Mucosa of gallbladder (tissue), 1 donor: ENCODE measurements at places on chromosomes 2 and 18. TPM values are rescaled to one million over a fixed set of nuclear protein-coding genes. Genes with fewer than 3 reads are reported as not detected.
A peak's percentile ranks its signal among the peaks of the same experiment; 100 is the strongest.

- DNase-seq: peak; percentile 17
These were observed 98.0 kb downstream of the MYO5B start for GRCh38 chr18:50096766-50097435.

The ASTL gene
- not detected for total RNA-seq

DNA sequence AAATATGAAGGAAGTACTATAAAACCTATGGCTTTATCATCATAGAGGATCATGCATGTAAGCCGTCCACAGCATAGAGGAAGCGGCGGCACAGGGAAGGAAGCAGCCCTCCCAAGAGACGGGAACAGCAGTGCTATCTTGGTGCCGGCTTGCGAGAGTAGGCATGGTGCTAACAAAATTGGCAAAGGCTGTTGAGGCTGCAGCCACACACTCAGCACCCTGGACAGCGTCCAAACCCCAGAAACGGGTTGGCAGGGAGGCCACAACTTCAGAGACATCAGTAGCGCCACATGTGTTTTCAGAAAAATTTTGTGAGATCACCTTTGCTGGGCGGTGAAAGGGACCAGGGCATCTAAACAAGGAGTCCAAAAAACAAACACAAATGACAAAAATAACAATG, 37.7 kb downstream of the NETO1 start:
- DNase-seq: peak; percentile 13

The UGT1A5 gene
- total RNA-seq: 2.0 TPM

GRCh38 chr2:150427298-150427697, 60.2 kb downstream of the RND3 start:
- no peak for DNase-seq

- DNase-seq: no peak
These were observed 9.8 kb upstream of the DNAJC27 start for GRCh38 chr2:24981411-24982136.

DNA sequence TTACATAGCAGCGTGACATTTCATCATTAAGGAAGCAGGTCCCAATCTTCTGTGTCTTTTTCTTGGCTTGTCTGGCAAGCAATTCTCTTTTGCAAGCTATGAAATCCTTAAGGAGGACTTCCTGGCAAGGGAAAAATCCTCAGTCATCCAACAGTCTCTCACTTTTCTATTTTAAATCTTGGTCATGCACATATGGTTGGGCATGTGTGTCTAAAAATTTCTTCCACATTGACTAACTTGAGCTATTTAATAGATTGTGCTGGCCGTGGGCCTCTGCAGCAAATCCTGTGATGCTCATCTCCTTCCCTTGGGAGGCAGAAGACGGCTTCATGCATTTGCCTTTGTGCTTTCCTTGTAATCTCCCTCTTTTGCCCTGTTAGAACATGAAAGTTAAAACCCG, 634.3 kb upstream of the FANCL start:
- no peak for DNase-seq

GRCh38 chr2:63300835-63301234, 250.2 kb downstream of the OTX1 start:
- no peak for DNase-seq

GRCh38 chr2:72892506-72893173, 5.4 kb downstream of the SPR start:
- peak; percentile 67 for DNase-seq

- DNase-seq: no peak
These were observed at the start of gene COLEC12 for GRCh38 chr18:500632-501405. Gene COLEC12, minus strand, starts transcription at chr18:500701. Its CDS starts 187 bp downstream, at chr18:500514.

The RPRD1A gene
- 51.4 TPM for total RNA-seq

The LHCGR gene
- total RNA-seq: 0.32 TPM

GRCh38 chr18:26468931-26469340, 79.4 kb downstream of the KCTD1 start:
- no peak for DNase-seq

DNA sequence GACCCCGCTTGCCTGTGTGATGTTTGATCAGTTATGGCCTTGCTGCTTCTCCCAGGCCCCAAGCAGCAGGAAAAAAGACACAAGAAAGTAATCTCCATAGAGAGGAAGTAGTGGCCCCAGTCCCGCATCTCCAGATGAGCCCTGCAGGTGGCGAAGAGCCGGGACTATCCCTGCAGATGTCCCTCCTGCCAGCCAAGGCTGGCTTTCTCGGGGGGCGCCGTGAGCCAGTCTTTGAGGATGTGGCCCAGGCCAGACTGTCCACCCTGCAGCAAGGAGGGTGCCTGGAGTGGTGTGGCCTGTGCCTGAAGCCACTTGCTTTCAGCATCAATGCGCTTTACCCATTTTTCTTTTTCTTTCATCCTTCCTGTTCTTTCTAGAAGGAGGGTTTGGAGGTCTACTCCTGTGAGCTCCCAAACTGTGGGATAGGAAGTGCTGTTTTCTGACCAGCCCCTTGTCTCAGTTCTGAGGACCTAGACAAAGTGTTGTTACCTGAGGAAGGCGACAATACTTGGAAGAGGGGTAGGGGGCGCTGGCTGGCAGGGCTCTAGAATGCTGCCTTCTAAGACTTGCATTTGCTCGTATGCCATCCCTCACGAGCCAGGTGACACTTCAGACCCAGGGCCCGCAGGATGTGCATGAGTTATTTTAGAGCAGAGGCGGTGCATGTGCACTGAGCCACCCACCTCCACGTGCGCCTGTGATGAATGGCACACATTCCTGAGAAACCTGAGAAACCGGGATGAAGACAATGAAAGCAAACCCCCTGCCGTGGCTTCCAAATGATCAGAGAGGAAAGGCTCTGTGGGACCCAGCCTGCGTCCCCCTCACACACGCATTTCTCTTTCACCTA, 255.8 kb downstream of the FBXO15 start:
- no peak for DNase-seq

The AP1S3 gene
- 43.3 TPM for total RNA-seq

GRCh38 chr2:142682528-142682927, 194.9 kb upstream of the KYNU start:
- no peak for DNase-seq

- DNase-seq: no peak
These were observed 726.8 kb upstream of the GCFC2 start for GRCh38 chr2:76437564-76437963.

DNA sequence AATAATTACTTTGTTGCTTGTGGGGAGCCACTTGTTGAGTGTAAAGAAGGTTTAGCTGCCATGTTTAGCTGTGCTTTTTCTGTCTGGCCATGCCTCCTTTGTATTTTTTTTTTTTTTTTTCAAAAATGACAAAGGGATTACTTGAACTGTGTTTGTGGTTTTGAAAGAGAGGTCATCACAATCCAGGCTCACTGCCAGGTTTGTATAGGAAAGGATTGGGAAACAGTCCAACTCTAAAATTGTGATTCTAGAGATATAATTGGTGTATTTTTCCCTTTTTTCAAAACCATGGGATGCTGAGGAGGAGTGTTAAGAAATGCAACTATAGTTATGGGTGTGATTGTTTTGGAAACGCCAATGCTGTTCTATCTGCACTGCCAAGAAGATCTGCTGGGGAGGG, 4.3 kb downstream of the ITPRIPL1 start:
- no peak for DNase-seq

DNA sequence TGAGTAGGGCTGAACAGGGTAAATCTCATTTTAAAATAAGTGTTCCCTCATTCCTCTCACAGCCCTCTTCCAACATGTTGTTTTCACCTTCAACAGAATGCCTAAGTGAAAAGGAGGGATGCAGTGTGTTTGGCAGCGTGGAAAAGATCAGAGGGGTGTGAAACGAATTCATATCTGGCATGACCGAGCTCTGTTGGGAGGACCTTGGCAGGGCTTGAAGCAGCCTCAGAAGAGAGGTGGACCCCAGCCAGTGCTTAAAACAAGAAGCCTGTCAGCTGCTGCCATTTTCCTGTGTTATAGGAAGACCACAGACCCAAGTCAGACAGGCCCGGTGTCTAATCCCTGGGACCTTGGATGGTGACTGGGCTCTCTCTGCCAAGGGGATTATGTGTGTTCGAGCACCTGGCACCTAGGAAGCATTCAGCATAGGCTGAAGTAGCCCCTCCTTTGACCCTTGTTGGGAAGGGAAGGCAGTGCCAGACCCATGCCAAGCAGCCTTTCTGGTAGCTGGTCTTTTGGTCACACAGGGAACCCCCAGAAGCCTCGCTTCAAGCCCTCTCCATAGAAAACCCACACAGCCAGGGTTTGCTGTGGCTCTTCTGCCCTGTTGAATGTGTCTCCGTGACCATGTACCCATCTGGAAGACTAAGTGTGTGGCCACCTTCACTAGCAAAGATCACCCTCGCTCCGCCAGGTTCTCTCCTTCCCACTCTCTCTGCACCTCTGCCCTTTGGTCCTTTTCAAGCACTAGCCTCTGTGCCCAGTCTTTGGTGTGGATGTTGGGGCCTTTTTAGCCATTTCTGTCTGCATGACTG, 87.5 kb upstream of the ST3GAL5 start:
- no peak for DNase-seq

The DSG4 gene
- total RNA-seq: not detected

DNA sequence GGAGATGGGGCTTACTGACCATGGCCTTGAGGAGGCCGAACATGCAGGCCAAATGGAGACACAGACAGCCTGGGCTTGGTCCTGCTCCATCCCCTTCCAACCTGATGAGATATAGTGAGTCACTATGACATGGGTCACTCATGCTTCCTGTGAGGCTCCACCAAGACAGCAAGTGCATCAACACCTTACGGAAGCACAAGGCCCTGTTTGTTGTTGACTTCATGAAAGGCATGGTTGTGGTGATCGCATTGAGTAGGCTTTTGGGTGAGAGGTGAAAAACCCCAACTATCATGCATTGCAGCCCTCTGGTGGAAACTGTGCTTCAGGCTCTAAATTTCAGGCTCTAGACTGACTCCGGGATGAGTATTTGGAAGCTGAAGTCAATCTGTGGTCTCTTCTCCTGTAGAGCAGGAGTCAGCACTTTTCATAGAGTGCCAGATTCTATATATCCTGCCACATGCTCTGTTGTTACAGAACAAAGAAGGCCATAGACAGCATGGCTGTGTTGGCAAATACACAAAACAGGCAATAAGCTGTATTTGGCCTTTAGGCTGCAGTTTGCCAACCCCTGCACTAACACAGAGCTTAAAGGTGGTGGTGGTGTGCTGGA, 10.1 kb downstream of the IL37 start:
- no peak for DNase-seq

- peak; percentile 72 for DNase-seq
These were observed 143.8 kb downstream of the PIEZO2 start for GRCh38 chr18:11005528-11005927.

The TXNDC2 gene
- total RNA-seq: not detected

The ELOA2 gene
- not detected for total RNA-seq

GRCh38 chr2:27134781-27135477, 493 bp upstream of the PREB start:
- DNase-seq: no peak

The HOXD9 gene
- total RNA-seq: 0.66 TPM

DNA sequence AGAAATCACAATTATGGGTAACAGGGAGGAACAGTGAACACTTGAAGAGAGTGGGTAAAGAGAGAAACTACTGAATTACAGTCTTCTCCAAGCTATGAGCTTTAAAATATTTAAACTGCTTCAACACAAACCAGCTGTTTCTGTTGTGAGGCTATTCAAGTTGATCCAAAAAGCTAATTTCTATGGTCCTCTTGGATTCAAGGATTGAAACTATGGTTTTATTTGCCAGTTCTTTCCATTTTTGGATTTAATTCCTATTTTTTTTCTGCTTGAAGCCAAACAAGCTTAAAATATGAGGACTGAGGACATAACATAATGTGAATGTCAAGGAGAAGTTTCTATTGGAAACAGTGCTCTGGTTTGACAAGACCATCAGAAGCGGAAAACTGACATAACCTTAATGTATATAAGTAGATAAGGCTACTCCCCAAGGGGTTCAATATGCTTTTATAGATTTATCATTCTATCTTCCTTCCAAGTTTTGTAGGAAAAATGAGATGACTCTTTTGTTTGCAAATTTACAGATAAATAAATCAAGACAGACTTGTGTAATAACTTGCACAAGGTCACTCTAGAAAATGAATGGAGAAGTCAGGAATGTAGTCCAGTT, 60.7 kb upstream of the AQP4 start:
- DNase-seq: no peak

- no peak for DNase-seq
These were observed 63.4 kb downstream of the COL6A3 start for GRCh38 chr2:237350597-237350996.

DNA sequence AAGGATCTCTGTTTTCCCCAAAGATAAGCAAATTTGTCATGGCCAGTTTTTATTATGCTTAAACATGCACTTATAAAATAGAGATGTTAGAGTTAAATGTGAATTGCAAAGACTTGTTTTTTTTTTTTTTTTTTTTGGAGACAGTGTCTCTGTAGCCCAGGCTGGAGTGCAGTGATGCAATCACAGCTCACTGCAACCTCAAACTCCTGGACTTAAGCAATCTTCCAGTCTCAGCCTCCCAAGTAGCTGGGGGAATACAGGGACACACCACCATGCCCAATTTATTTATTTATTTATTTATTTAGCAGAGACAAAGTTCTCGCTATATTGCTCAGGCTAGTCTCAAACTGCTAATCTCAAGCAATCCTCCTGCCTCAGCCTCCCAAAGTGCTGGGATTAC, 15.1 kb downstream of the PHOSPHO2 start:
- DNase-seq: no peak

The GALM gene
- total RNA-seq: 32.6 TPM

The AOX1 gene
- 119 TPM for total RNA-seq

The ADAM23 gene
- 2.4 TPM for total RNA-seq

DNA sequence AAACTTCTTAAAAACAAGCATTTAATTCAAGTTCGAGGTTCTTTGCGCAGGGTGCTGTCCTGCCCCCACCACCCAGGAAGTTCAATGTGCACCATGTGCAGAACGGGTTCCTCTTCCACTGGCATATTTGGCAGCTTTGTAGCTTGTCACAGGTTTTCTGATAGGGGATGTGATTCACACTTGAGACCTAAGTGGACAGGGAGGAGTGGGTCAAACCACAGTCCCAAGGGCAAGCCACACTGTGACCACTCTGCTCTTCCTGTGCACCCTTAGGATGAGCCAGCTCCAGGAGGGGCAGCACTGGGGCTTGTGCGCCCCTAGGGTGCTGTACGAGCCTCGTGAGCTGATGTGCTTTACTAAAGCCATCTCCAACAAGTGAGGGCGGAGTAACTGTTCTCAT, 82.5 kb downstream of the TGFA start:
- DNase-seq: no peak

DNA sequence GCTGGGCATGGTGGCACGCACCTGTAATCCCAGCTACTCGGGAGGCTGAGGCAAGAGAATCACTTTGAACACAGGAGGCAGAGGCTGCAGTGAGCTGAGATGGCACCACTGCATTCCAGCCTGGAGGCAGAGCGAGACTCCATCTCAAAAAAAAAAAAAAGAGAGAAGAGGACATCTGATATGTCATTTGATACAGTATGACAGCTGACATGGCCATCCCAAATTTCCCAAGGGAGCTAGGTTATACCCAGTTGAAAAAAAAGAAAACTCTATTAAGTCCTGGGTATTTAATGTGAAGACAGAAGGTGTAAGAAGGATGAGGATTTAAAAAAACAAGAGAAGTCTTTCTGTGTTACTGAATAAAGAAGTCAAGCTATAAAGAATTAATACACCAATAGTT, 23.3 kb downstream of the CLASP1 start:
- no peak for DNase-seq

The CD28 gene
- total RNA-seq: 1.6 TPM

DNA sequence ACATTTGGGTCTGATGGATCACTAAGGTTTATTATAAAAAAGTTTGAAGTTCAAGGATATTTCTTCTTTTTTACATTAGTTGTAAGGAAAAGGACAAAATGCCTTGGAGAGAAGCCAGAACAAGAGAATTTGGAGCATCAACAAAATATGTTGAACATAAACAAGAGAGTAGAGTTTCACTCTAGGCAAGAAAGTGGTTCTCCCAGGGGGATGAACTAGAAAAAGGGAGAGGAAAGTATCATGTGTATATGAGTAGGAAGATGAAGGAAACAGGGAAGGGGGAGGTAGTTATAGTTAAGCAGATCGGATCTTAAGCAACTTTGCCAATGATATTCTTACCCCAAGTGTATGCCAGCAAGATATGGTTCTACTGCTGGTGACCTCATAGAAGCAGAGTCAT, 63.8 kb upstream of the GALNT3 start:
- no peak for DNase-seq
